ENCODE measurements at places on chromosomes 4 and X.

- DNase-seq: peak; percentile 52
These were observed 2.6 kb downstream of the DTHD1 start for GRCh38 chr4:36283912-36284465.

DNA sequence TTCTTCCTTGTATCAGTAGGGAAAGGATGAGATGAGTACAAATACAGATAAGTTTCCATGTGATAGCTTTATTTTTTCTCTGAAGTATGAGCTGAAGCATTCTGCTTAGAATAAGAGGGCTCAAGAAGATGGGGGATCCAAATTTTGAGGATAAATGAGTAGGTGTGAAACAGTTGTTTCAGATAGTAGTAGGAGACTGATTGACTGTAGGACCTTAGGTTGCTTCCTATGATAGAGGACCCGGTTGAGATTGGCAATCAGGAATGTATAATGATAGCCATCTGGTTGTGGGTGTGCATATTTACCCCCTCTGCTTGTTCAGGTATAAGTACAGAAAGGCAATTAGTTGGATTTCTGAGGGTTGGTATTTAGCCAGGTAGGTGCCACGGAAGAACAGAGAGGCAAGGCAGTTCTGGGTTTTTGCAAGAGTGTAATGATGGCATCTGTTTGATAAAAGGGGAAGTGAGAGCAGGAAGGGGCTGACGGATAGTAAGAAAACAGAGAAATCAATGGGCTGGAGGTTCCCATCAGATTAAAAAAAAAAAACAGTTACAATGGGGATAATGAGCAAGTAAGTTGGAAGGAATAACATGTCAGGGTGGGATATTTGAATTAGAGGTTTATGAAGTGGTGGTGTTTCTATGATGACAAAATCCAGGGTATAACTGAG, 13.7 kb downstream of the OCRL start:
- no peak for DNase-seq

DNA sequence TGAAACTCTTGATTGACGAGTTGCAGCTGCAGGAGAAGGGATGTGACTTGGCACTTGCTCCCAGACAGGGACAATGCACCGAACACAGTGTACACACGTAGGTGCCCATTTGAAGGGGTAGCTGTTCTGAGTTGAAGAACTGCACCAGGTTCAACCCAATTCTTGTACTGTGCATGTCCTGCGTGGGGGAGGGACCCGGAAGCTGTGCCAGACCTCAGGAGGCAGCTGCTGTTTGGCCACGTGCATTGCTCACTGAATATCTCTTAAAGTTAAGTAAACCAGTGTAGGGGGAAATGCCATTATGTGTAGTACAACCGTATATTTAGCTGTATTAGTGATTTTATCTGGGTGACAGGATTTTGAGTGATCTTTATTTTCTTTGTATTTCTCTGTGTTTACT, 12.0 kb upstream of the RBBP7 start:
- DNase-seq: peak; percentile 19

- DNase-seq: no peak
These were observed 354.0 kb upstream of the BOD1L1 start for GRCh38 chr4:13981499-13981898.

DNA sequence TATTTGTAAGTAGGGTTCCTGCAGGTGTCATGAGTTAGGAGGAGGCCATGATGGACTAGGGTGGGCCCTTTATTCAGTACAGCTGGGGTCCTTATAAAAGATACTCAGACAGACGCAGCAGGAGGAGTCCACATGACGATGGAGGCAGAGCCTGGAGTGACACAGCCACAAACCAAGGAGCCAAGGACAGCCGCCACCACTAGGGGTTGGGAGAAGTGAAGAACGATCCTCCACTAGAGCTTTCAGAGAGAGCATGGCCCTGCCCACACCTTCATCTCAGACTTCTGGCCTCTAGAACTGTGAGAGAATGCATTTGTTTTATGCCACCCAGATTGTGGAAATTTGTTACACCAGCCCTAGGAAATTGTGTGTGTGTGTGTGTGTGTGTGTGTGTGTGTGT, 31.1 kb downstream of the JAKMIP1 start:
- DNase-seq: no peak

DNA sequence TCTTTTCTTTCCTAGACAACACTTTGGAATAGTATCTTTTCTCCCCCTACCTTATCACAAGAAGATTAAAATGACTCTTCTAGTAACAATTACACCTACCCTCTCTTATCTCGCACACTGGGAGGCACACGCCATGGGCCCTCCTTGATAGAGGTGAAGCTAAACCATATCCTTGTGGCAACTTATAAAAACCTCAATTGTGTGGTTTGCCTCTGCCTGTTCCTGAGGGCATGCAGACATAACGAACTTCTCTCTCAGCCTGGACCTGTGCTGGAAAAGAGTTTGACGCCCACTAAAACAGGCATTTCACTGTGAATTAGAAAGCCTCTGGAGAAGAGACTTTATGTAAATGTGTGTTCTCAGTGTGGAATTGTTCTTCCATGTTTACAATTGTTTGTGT, 141.2 kb downstream of the NDST3 start:
- no peak for DNase-seq

GRCh38 chrX:122445466-122445865, 738.6 kb upstream of the GRIA3 start:
- DNase-seq: no peak

DNA sequence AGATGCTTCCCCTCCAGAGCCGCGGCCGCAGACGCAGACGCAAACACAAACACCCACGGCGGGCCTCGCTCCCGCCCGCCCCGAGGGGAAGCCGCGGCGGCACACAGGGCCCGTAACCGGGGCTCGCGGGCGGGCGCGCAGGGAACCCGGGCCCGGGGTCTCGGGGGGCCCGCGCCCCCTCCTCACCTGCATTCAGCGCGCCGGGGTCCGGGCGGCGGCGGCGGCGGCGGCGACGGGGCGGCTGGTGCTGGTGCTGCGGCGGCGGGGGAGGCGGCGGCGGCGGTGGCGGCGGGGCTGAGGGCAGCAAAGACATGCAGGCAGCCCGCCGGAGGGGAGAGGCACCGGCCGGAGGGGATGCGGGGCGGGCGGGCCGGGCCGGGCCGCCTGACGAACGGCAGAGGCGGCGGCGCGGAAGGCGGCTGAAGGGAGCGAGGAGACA, 255 bp upstream of the CNOT6L start:
- DNase-seq: peak; percentile 12

DNA sequence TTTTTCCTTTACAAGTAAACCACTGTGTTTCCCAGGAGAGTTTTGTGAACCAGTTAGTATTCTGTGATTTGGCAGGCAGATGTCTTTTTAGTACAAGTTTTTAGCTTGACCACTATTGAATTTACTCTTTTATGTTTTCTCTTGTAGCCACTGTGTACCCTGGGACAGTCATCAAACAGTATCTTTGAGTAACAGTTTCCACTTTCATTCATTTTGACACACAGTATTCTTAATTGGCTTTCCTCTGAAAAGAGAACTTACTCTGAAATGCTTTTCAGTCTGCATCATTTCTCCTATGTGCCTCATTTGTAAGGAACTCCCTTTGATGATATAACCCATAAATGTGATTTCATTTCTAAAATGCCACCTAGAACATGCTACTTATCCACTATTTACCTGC, 476.5 kb downstream of the PDGFC start:
- DNase-seq: no peak
